Stimulated activated CD4-positive, alpha-beta T cell treated with anti-CD3 and anti-CD28 coated beads, TNF-alpha, amount 100 ng/mL, for 1 hour (primary cell): ENCODE measurements at places on chromosomes 16 and 17.

- DNase-seq = no peak
Measured at GRCh38 chr16:4796982-4797804, 2.0 kb downstream of the SMIM22 start.

DNA sequence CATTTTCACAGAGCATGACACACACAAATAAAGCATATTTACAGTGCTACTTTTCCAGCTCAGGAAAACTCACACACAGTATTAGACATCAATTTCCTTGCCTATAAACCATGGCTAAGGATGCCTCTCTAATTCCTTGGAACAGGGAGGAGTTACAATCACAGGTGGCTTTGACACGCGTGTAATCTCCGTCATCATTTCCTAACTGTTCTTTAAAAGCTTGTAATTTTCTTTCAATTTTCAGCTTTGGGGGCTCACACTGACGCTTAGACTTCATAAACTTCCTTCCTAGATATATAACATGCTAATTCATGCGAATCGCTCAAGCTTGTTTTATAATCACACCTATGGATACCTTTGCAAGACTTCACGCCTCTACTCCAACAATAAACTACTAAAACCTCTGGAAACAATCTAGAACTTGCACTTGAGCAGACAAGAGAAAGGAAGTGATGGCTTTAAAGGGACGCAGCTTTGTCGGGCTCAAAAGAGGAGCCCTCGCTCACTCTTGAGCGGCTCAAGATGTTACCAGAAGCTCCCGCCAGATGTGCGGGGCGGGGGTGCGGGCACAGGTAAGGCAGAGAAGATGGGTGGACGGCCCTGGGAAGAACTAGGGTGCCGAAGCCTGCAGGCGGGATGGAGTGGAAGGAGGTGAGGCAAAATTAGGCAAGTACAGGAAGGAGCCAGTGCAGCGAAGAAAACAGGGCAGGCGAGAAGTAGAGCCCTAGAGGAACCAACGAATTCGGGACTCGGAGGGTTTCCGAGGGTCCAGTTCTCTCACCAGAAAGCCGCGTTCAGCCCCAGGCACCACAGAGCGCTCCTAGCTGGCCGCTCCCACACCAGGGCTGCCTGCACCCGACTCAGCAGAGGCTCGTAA is 631 bp downstream of the RETREG3 start:
- DNase-seq = no peak

DNA sequence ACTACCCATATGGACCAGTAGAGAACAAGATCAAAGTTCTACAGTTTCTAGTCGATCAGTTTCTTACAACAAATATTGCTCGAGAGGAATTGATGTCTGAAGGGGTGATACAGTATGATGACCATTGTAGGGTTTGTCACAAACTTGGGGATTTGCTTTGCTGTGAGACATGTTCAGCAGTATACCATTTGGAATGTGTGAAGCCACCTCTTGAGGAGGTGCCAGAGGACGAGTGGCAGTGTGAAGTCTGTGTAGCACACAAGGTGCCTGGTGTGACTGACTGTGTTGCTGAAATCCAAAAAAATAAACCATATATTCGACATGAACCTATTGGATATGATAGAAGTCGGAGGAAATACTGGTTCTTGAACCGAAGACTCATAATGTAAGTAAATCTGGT is 29.1 kb downstream of the BPTF start:
- no peak for DNase-seq

GRCh38 chr16:69520800-69521602 is 44.8 kb upstream of the NFAT5 start:
- no peak for DNase-seq

GRCh38 chr16:88691924-88692560 is 5.7 kb upstream of the SNAI3 start:
- DNase-seq = no peak

- no peak for DNase-seq
Measured at GRCh38 chr17:8868529-8868951, 1.1 kb upstream of the PIK3R6 start.

DNA sequence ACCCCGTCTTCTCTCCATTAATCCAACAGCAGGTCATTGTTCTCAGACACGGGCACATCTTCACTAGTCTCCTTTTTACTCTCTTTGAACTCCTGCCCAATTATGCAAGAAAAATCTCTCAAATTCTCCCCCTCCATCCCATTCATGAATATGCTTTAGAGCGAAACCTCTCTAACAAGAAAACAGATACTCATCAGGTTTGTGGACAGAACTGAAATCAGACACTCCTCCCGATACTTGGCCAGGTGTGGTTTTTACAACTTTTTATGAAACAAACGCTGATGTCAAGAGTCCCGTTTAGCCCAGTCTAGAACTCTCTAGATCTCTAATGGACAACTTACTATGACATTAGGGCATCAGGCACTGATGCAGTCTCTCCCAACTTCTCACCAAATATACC is 40.9 kb downstream of the PIK3R5 start:
- DNase-seq = no peak

GRCh38 chr16:19876501-19877059 is 8.1 kb downstream of the GPRC5B start:
- no peak for DNase-seq

DNA sequence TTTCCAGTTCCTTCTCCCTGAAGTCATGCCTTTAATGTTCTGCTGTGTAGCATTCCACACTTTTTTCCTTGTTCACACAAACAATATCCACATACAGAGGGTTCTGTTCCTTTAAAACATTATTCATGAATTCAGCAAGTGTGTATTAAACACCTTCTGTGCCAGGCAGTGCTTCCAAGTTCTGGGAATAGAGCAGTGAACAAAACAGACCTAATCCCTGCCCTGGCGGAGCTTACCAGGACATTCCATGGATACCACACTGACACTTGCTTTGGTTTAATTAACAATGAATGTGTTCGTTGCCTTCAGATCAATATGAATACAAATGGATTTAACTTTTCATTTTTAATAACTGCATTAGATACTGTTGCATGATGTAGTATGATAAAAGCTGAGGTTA is 57.9 kb upstream of the CLEC19A start:
- DNase-seq = no peak

GRCh38 chr17:9406046-9406606 is 169.5 kb downstream of the STX8 start:
- no peak for DNase-seq

DNA sequence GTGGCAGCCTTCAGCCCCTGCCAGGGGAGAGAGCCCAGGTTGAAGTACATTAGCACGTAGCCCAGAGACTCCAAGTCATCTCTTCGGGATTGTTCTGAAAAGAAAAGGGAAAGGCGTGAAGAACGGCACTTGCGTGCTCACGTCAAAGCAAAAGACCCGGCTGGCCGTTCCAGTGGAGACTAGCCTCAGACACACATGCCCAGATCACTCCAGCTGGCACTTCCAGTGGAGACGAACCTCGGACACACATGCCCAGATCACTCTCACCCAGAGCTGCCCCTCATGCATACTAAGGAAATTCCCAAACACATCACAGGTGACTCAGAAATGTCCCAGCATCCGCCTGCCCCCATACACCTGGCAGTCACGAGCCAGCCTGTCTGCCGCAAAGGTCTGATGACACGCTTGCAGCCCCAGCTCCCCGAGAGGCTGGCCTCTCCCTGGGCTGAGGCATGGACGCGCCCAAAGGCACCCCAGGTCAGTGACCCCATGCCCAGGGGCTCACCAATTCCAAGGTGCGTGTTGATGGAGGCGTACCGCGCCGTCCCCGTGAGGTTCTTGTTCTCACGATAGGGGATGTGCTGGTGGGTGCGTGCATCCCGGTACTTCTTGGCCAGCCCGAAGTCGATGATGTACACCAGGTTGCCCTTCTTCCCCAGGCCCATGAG is 20.9 kb downstream of the CSNK1D start:
- no peak for DNase-seq

DNA sequence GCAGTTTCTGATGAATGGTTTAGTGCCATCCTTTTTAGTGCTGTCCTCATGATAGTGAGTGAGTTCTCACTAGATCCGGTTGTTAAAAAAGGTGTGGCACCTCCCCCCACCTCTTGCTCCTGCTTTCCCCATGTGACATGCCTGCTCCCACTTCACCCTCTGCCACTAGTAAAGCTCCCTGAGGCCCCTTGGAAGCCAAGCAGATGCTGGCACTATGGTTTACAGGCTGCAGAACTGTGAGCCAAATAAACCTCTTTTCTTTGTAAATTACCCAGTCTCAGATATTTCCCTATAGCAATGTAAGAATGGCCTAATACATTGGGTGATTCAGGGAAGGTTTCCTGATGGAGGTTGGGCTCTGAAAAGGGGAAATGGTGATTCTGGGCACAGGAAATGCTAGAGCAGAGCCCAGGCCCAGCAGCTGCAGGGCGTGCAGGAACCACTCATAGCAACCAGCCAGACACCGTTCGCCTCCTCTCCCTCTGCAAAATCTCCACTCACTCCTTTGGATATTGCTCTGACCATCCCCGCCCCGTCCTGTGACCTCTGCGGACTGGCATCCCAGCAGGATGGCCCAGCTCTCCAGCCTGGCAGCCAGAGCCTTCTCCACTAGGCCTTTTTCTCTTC is 2.6 kb upstream of the ADORA2B start:
- no peak for DNase-seq

DNA sequence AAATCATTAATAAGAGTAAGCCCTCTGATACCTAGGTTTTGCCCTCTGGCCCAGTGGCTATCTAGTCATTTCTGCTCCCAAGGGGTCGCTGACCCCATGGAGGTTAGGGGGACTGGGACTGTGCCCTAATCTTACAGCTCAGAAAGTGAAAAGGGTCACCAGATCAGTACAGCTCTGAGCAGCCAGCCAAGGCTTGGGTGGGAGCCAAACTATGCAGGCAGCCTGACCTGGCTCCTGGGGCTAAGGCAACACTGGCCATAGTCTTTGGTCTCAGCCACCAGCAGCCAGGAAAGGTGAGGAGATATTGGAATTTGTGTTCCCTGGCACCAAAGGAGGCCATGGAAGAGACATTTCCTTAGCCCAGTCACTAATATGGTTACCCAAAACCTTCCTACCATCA is 67.6 kb downstream of the ASIC2 start:
- no peak for DNase-seq

DNA sequence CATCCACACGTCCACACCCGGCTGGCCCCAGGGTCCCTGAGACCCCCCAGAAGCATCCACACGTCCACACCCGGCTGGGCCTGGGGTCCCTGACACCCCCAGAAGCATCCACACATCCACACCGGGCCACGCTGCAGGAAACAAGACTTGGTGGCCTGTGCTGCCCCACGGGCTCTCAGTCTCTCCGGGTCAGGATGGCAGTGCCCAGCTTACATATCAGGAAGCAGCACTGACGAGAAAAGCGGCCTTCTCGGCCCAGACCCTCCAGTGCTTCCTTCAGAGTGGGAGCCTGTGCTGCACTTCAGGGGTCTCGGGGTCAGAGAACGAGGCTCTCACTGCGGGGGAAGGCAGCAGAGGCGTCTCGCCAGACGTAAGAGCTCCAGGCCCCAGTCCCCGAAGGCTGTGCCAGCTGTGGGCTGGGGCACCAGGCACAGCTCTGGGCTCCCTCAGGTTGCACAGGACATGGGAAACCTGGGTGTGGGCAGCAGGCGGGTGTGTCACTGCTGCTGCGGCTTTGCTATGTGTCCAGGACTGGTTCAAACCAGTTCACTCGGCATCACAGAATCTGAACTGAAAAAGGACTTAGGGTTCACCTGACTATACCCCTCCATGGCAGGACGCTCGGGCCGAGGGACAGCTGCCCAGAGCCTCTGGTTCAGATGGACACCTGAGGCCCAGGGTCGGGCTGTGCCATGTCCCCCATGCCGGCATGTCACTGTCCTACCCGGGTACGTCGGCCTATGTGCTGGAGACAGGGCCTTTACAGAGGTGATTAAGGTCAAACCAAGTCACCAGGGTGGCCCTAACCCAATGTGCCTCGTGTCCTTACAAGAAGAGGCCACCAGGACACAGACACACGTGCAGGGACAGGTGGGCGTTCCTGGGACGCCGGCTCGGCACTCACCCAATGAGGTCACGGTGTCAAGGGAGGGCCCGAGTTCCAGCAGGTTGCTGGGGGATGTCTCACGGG is 40.2 kb upstream of the CHMP6 start:
- no peak for DNase-seq

DNA sequence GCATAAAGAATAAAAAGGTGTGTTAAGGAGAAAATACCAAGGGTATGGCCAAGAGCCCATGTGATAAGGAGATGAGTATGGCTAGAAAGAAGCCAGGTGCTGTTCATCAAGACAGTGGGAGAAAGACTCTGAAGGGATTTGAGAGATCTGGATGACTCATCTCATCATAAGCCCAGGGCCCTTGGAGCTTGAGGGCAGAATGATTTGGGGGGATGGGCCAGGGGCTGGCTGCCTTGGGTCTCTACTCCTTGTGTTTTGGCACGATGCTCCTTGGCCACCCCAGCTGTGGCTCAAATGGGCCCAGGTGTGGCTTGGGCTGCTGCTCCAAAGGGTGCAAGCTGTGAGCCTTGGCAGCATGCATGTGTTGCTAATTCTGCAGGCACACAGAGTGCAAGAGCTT is 14.5 kb upstream of the TNFRSF13B start:
- no peak for DNase-seq

- DNase-seq = no peak
Measured at GRCh38 chr17:54426296-54426886, 474.3 kb upstream of the TOM1L1 start.

DNA sequence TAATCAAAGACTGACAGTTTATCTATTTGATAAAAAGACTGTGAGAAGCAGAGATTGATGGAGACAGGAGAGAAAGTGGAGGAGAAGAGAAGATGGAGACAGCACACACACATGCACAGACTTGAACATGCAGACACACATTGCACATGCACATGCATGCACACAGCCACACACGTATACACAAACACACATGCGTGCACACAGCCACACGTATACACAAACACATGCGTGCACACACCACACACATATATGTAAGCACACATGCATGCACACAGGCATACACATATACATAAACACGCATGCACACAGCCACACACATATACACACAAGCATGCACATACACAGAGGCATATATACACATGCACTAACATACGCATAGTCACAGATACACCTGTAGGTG is 313.4 kb downstream of the HAPSTR1 start:
- no peak for DNase-seq

GRCh38 chr16:9092978-9093344 is 1.5 kb downstream of the HAPSTR1 start:
- no peak for DNase-seq

- no peak for DNase-seq
Measured at GRCh38 chr17:9291912-9292560, 270.7 kb downstream of the NTN1 start.

DNA sequence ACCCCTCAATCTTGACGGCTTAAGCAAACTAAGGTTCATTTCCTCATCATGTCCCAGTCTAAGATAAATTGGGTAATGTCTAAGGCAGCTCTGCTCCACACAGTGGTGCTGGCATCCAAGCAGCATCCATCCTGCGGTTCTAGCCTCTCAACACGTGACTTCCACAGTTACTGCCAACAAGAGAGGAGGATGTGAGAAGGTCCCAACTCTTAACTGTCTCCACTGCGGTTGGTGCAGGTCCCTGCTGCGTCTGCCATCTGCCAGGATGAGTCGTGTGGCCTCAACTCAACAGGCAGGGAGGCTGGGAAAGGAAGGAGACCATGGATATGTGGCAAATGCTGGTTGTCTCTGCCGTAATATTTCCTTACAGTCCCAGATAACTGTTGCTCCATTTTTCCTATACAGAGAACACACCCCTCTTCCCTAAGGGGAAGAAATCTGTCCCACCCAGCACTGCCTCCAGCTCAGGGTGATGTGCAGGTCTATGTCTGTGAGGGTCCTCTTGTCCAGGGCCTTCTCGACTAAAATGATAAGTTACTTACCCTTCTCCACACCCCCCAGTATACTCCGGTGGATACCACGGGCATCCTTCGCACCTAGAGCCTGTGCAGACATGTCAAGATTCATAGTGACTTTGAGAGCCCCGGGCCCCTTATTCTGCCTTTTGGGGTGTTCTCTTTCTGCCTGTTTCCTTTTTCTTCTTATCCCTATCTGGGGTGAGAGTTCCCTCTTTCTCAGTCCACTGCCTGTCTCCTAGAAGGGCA is 64.7 kb downstream of the KCNJ18 start:
- no peak for DNase-seq
